Activated CD4-positive, alpha-beta T cell treated with anti-CD3 and anti-CD28 coated beads for 24 hours (primary cell): ENCODE measurements at places on chromosomes 2 and 18.

DNA sequence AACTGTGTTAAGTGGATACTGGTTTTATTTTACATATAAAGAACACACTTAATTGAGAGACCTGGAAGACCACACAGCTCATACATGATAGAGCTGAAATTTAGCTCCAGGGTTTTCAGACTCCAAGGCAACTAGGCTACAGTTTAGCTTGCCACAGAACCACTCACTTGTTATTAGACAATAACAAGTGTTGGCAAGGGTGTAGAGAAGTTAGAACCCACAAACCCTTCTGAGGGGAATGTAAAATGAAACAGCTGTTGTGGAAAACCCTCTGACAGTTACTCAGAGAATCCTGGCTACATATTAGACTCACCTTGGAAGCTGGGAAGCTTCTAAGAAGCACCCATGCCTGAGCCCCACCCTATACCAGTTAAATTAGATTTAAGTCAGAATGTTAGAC lies 75.3 kb downstream of the MAP3K20 start:
- no peak for DNase-seq

- DNase-seq: no peak
These were observed 30.2 kb upstream of the GRP start for GRCh38 chr18:59189746-59190145.

- no peak for DNase-seq
These were observed 57.7 kb downstream of the PRKCE start for GRCh38 chr2:45709137-45709536.

GRCh38 chr18:79382681-79383387 lies 12.9 kb upstream of the NFATC1 start:
- DNase-seq: no peak

DNA sequence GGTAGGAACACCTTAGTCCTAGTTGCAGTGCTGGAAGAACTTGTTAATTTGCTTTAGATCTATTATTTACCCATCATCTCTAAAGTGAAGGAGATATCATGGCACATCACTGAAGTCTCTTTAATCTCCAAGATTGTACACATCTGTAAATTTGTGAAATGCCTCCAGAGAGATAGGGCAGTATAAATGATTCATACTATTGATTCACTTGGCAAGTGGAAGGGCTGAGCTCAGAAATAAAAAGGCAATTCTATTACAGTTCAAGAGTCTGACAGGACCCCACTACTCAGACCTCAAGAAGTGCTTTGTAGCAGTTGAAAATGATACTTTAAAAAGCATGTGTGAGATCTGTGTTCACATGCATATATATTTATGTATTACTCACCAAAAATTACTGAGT lies 489.3 kb downstream of the DCC start:
- no peak for DNase-seq

DNA sequence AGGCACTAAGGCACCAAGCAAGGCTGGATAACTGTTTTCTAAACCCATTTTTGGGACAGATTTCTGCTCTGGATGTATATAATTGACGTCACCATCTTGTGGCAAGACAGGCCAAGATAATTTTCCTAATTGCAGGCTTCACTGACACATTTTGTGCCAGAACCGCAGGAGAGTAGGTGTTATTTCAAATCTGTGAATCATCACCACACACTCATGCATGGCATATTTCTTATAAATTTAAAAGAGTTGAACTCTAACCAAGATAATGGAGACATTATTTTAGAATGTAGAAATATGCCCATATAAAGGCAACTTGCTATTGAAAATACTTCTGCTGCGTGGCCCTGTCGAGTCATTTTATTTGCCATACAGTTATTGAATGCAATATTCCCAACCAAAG lies 68.3 kb upstream of the ACYP2 start:
- no peak for DNase-seq

GRCh38 chr2:12506846-12507245 lies 209.9 kb upstream of the TRIB2 start:
- no peak for DNase-seq

DNA sequence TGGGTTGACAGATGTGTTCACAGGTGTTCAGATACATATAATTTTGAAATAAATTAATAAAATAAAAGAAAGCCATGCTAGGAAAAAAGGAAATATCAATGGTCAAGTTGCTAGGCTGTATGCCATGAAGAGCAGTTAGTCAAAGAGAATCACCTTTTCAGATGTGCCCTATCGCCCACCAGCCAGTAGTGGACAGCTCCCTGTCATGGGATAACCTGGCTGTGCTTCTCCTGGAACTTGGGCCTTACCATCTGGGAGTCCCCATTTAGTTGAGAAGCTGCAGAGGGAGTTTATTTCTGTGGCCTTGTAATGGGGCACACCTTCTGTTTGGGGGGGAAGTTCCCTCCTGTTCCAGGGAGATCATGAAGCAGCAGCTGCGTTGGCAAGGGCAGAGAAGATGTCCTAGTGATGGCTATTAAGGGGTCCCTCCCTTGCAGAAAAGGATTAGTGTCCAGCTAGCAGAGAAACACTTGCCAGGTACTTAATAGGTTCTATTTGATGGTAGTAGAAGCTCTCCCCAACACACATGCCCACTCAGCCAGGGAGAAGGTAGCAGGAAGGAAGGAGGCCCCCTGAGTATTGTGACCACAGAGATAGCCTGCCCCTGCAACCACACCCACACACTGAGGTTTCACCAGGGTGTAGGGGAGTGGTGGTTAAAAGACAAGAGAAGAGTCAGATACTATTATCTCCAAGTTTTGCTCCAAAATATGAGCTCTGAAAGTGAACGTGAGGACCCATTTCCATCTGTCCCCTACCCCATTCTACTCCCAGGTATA lies 117.7 kb downstream of the B3GNT2 start:
- no peak for DNase-seq

- DNase-seq: no peak
These were observed 341.8 kb downstream of the RBM43 start for GRCh38 chr2:150919901-150920300.

- DNase-seq: no peak
These were observed 56.2 kb downstream of the PXDN start for GRCh38 chr2:1688161-1688560.

DNA sequence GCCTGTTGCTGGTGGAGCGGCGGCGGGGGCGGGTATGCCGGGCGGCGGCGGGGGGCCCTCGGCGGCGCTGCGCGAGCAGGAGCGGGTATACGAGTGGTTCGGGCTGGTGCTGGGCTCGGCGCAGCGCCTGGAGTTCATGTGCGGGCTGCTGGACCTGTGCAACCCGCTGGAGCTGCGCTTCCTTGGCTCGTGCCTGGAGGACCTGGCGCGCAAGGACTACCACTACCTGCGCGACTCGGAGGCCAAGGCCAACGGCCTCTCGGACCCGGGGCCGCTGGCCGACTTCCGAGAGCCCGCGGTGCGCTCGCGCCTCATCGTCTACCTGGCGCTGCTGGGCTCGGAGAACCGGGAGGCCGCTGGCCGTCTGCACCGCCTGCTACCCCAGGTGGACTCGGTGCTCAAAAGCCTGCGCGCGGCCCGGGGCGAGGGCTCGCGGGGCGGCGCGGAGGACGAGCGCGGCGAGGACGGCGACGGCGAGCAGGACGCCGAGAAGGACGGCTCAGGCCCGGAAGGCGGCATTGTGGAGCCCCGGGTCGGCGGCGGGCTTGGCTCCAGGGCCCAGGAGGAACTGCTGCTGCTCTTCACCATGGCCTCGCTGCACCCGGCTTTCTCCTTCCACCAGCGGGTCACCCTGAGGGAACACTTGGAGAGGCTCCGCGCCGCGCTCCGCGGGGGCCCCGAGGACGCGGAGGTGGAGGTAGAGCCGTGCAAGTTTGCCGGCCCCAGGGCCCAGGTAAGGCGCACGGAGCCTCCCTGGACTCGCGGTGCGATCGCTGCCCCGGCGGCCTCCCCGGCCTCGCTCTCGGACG lies 1.0 kb downstream of the ZCCHC2 start:
- peak; percentile 20 for DNase-seq

DNA sequence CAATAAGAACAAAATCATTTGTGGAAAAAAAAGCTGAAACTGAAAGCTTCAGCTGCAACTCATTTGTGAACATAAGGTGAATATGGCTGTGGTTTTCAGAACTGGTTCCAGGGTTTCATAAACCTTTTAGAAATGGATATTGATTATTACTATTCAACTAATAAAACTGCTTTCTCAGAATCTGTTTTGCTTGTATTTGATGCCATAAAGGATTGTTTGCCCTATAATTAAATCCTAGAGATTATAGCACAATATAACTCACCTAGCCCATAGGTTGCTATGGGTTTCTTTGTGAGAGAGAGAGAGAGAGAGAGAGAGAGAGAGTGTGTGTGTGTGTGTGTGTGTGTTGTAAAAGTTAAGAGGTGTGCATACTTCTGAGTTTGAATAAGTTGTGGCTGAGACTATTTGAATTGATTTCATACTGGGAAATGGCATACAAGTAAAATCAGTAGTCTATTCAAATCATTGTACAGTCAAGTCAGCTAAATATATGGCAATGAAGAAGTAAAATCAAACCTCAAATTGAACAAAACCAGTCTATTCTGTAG lies 339.2 kb downstream of the ARHGAP15 start:
- no peak for DNase-seq

DNA sequence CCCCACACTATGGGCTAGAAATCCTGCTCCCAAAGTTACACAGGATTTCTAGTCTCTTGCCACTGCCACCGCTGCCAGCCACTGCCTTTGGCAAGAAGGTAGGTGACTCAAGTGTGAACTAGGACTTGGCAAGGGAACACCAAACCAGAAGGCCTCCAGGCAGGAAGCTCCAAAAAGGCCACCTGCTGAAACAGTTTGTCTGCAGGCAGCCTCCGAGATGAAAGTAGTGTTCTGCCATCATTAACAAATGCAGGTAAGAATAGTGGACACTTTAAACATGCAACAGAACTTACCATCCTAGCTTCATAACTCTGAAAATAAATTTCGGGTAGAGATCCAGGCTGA lies 3.9 kb downstream of the ANKRD44 start:
- DNase-seq: no peak

DNA sequence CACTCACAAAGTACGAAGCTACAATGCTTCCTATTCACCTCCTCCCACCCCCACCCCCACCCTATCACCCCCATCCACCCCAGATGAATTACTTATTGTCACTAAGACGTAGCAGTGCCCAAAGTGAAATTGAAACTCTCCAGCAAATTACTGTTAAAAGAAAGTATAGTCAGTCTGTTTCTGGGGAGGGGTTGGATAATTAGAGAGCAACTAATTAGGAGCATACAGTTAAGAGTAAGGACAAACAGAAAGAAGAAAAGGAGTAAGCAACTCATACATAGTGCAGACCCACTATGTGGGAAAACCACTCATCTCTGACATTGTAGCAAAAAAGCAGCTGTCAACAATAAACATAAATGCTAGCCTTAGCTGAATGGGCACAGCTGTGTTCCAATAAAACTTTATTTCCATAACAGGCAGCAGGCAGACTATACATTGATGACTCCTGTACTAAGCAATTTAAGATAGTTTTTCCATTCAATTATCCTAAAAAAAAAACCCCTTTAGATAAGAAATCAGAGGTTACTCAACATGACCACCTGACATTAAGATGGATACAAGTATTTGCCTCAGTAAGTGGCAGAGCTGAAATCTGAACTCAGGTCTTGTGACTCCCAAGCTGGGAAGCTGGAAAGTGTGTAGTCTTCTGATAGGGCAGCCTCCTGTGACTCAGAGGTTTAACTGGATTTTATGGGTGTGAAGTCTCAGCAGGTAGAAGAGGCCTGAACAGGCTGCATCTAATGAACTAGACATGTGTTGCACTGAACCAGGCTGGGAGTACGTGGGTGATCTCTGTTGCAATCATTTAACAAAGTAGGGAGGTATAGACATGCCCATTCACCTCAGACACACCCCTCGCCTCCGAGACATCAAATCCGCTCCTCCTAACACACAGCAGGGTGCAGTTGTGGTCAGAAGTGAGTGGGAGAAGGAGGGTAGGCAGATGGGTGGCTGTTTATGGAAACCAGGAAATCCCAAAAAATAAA lies 171.8 kb upstream of the KLF7 start:
- no peak for DNase-seq

GRCh38 chr2:69683170-69683971 lies 39.8 kb upstream of the AAK1 start:
- DNase-seq: no peak

- no peak for DNase-seq
These were observed 71.9 kb downstream of the TEX51 start for GRCh38 chr2:126970583-126970982.

DNA sequence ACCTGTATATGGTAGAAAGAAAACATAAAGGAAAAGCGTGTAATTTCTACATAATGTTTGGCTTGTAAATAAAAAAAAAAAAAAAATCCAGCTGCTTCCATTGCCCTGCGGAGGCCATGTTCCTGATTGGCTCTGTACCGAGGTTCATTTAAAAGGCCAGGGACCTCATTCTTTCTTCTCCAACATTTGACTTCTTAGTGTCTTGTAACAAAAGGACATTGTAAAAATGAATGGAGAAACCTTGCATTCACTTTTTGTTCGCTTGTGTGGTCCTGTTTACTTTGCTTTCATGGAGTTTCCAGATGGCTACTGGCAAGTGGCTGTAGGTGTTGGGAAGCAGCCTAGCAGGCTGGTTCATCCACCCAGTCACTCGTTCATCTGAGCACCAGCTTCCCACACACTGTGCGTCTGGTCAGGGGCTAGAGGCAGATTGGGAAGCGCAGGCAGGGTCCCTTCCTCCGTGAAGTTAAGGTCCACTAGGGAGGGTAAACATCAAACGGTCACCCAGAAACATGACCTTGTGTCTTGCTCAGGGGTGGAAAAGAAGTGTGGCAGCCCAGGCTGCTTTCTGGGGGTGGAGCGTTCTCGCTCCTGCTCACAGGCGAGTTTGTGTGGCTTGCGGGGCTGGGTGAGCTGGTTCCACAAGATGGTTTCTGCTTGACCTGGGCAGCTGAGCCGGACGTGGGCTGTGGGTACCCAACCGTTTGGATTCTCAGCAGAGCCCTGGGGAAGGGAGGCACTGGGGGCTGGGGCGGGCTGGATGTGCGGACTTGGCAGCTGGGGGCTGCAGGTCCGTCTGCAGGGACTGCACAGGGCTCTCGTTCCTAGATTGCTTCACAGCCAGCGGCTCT lies 260.7 kb downstream of the AGAP1 start:
- no peak for DNase-seq

DNA sequence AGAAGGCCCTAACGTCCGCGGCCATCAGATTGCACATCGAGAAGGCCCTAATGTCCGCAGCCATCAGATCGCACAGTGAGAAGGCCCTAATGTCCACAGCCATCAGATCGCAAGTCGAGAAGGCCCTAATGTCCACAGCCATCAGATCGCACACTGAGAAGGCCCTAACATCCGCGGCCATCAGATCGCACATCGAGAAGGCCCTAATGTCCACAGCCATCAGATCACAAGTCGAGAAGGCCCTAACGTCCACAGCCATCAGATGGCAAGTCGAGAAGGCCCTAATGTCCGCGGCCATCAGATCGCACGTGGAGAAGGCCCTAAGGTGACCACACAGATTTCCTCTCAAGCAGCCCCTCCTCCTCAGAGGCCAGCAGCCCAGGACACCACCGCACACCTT lies 193.2 kb upstream of the PXDN start:
- no peak for DNase-seq

- no peak for DNase-seq
These were observed 66.6 kb upstream of the ZNF397 start for GRCh38 chr18:35174093-35174731.

GRCh38 chr2:177758591-177759371 lies 313.8 kb downstream of the PDE11A start:
- DNase-seq: no peak
